ENCODE measurements at places on chromosomes 4 and X. TPM values are rescaled to one million over a fixed set of nuclear protein-coding genes. Genes with fewer than 3 reads are reported as not detected.

The TCEAL6 gene
- not detected for total RNA-seq

The MXRA5 gene
- total RNA-seq, result not detected

The SLC2A9 gene
- total RNA-seq, result 1.4 TPM

The SYTL4 gene
- total RNA-seq, result not detected

The GPR34 gene
- 0.97 TPM for total RNA-seq

Data from activated CD8-positive, alpha-beta memory T cell treated with anti-CD3 and anti-CD28 coated beads for 36 hours (primary cell).